Activated CD8-positive, alpha-beta memory T cell treated with anti-CD3 and anti-CD28 coated beads for 24 hours (primary cell): ENCODE measurements at places on chromosomes 12 and 14.
A peak's percentile ranks its signal among the peaks of the same experiment; 100 is the strongest.

GRCh38 chr14:55814873-55815272, 234.9 kb downstream of the KTN1 start:
- no peak for DNase-seq

- DNase-seq: no peak
These were observed 218.9 kb downstream of the ADAMTS20 start for GRCh38 chr12:43332977-43333640.

- no peak for DNase-seq
These were observed 131.5 kb upstream of the MGAT4C start for GRCh38 chr12:86387591-86388145.

DNA sequence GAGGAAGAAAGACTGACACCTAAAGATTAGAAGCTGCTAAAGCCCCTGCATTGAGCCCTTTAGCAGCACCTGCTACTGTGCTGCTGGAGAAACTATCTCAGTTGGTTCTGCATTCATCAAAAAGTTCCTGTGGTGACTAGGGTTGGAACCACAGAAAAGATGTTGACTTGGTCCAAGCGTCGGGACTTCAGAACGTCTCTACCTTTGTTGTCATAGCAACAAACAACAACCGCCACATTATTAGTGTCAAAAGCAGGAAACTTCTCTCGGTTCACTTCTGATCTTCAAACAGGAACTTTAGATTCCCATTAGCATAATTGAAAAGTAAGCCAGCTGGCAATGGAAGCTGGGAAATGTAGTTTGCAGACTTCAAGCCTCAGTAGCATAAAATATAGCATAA, 368.0 kb downstream of the SEC23A start:
- no peak for DNase-seq

GRCh38 chr12:2559931-2560330, 234.8 kb upstream of the FKBP4 start:
- DNase-seq: no peak

DNA sequence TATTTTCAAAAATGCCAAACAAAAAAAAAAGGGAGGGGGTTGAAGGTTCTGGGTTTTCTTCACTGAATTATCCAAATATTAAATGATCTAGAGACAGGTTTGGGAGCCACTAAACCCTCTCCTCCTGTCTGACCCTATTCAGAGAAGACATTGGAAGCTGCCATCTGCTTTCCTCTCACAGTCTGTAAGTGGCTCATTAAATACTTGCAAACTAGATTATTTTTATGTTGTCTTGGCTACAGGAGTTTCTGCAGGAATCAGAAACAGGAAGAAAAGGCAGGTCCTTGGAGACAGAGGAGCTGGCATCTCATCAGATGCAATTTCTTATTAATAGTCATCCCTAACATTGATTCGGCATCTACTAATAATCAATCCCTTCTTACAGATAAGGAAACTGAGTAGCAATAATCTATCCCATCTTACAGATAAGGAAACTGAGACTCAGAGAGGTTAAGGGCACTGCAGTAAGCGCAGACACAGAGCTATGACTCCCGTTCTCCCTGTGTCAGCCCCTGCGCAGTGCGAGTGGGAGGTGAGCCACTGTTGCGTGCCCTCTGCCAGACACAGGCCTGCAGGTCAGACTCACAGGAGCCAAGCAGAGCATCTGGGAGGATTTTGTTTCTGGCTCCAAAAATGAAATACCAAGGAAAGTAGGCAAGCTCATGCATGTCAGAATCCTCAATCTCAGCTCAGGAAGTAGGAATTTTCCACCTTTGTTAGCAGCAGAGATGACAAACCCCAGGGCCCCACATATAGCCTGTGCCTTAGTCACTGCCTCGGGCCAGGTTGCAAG, 11.0 kb downstream of the BDKRB2 start:
- no peak for DNase-seq

GRCh38 chr12:54442961-54443360, 23.9 kb upstream of the ITGA5 start:
- no peak for DNase-seq

DNA sequence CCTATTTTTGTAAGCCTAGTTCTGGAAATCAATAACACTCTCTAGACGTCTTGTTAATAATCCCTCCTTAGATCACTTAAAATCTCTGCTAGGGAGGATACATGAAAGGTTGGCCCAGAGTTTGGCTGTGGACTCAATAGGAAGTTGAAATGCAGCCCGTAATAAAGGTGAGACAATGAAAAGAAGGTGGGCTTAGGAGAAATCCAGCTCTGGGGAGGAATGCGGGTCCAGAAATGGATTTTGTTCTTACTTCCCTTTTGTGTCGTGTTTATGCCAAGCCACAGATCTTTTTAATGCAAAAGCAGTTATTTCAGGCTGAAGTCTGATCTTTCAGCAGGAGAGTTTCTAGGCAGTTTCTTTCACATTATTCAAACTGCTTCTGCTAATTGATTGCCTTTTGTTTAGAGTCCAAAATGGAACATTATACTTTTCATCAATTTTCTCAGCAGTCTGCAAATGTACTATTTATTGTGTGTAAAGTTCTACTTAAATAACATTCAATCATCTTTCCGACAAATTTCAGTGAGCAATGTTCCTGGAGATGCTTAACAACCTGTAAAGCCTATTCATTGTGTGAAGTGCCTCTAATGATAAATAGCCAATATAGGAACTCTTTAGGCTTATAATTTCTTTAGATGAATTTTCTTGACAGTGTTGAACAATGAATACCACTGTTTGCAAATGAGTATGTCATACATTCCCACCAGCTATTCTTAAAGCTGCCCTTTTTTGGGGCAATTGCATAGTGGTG, 252.9 kb upstream of the KRR1 start:
- no peak for DNase-seq

DNA sequence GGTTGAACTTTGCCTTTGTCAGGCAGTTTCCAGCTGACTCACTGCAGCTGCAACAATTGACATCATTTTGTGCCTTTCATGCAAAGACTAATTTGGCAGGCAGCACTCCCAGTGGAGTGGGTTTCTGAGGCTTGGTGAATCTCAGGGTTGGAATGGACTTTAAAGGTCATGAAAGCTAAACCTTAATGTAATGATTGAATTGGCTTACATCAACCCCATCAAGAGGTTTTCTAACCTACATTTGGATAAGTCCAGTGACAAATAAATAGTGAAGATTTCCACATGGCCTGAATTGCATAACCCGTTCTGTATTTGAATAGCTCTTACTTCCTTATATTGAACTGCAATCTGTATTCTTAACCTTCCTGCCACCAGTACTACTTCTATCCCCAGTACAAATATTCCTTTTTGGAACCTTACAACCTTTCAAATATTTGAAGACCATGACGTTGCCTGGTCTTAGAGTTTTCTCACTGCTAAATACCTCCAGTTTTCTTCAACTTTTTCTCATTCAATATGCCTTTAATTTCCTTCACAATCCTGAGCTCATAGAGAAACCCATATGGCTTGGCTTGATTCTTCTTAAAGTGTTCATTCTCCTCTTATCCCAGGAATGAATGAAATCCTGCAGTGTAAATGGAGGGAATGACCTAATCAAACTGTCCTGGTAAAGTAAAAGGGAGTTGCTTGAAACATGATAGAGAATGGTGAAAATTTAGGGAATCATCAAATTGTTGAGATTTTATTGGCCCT, 168.1 kb upstream of the NOVA1 start:
- DNase-seq: no peak

- DNase-seq: peak; percentile 77
These were observed 508 bp downstream of the CNOT2 start for GRCh38 chr12:70243510-70244371.

DNA sequence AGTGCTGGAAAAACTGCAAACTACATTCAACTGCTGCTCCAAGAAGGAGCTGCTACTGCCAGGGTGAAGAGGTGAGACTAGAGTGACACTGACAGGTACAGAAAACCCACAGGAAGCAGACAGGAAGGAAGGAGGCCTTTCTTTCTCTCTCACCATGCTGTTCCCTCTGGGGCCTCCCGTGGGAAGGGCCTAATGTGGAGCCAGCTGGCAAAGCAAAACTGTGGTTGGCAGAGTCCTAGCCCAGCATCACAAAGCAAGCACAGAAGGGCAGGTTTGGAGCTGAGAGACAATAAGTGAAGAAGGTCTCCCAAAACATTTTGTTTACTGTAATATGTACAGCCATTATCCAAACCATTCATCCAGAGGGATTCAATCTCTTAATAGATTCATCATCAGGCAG, 122.5 kb upstream of the MAX start:
- DNase-seq: no peak

- DNase-seq: no peak
These were observed 845 bp downstream of the TMEM132C start for GRCh38 chr12:128267651-128268378.

DNA sequence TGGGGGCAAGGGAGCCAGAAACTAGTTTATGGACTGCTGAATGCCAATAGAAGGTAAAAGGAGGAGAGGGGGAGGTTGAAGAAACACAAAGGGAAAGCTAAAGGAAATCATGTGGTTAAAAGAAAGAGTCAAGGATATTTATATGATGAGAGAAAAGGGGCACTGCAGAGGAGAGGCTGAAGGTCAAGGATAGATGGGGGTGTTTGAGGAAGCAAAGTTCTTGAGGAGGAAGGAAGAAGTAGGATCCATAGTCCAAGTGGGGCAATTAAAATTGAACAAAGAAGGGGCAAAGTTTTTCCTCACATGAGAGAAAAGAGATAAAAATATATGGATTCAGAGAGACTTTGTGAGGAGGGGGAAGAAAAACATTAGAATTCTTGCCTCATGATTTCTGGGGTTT, 10.1 kb upstream of the DBX2 start:
- DNase-seq: no peak
